Stromal cell of bone marrow (primary cell): ENCODE measurements at places on chromosomes 13 and 19.

DNA sequence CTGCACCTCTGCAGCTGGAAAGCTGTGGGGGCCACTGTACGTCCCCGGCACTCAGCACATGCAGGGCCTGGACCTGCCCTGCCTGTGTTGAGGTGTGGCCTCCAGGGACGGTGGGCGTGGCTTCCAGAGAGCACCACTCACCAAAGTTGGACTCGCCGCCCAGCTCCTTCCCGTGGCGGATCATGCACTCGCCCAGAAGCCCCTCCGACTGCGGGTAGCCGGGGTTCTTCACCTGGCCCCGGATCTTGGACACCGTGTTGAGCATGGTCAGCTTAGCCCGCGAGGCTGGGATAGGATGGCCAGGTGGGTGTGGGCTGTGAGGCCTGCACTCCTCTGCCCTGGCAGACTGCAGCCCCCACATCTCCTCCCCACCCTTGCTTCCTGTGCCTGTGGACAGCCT is 22.0 kb downstream of the MPND start:
- DNase-seq: no peak

- no peak for DNase-seq
These were observed 25.5 kb downstream of the FAM187B start for GRCh38 chr19:35202722-35203688.

GRCh38 chr13:22195726-22196125 is 524.9 kb downstream of the FGF9 start:
- no peak for DNase-seq

GRCh38 chr13:98325724-98326123 is 148.7 kb upstream of the RNF113B start:
- no peak for DNase-seq

GRCh38 chr13:52925251-52925650 is 76.8 kb upstream of the PCDH8 start:
- no peak for DNase-seq

DNA sequence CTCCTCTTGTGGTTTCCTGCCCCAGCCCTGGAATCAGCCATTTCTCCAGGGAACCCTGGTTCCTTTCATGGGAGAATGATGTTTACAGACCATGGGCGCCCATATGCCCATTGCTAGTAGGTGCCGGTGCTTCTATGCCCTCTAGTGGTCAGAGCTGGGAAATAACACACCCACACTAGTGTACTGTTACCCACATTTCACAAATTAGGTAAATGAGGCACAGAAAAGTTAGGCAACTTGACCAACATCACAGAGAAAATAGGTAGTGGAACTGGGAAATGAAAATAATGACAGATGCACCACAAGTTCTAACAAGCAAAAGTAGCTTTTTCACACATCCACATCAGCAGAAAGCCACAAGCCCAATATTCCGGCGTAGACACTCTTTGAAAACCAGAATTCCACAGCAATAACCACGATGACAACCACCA is 1.3 kb upstream of the CEACAM3 start:
- DNase-seq: no peak
